ENCODE measurements at places on chromosomes 1 and 21. TPM values are rescaled to one million over a fixed set of nuclear protein-coding genes. Genes with fewer than 3 reads are reported as not detected.

The OR10J1 gene
- polyA plus RNA-seq = not detected

The C1orf52 gene
- polyA plus RNA-seq = 41.2 TPM

The GLUL gene
- 747 TPM for polyA plus RNA-seq

The DNAI4 gene
- polyA plus RNA-seq = 2.9 TPM

The C1orf159 gene
- 21.7 TPM for polyA plus RNA-seq

The REG4 gene
- 79.4 TPM for polyA plus RNA-seq

The ZNF697 gene
- polyA plus RNA-seq = 0.58 TPM

The UMODL1 gene
- 0.15 TPM for polyA plus RNA-seq

The RAB3B gene
- 9.7 TPM for polyA plus RNA-seq

The TEDDM1 gene
- not detected for polyA plus RNA-seq

The MSH4 gene
- 0.19 TPM for polyA plus RNA-seq

The ECE1 gene
- 84.4 TPM for polyA plus RNA-seq

The AIM2 gene
- 1.1 TPM for polyA plus RNA-seq

The TLCD4 gene
- polyA plus RNA-seq = 9.7 TPM

The TDRD5 gene
- not detected for polyA plus RNA-seq

The NPR1 gene
- polyA plus RNA-seq = 3.0 TPM

The ANGPTL7 gene
- 50.5 TPM for polyA plus RNA-seq

The MRPL24 gene
- polyA plus RNA-seq = 64.1 TPM

The ATP1B1 gene
- 128 TPM for polyA plus RNA-seq

The SLC35D1 gene
- polyA plus RNA-seq = 8.3 TPM

The CD1B gene
- polyA plus RNA-seq = not detected

The IGSF5 gene
- 0.86 TPM for polyA plus RNA-seq

The BCAS2 gene
- 58.0 TPM for polyA plus RNA-seq

The CYYR1 gene
- polyA plus RNA-seq = 6.6 TPM

The BRINP2 gene
- not detected for polyA plus RNA-seq

The GPR137B gene
- polyA plus RNA-seq = 13.0 TPM

The TGFB2 gene
- polyA plus RNA-seq = 13.6 TPM

The ZMYND12 gene
- polyA plus RNA-seq = 0.74 TPM

The MXRA8 gene
- 242 TPM for polyA plus RNA-seq

The SMIM11 gene
- polyA plus RNA-seq = 4.1 TPM

The CFHR2 gene
- polyA plus RNA-seq = 9.6 TPM

The ITGB2 gene
- polyA plus RNA-seq = 4.2 TPM

The PLCH2 gene
- polyA plus RNA-seq = 3.4 TPM

The ANKRD35 gene
- 2.2 TPM for polyA plus RNA-seq

The SGIP1 gene
- 3.5 TPM for polyA plus RNA-seq

The EPHB2 gene
- 17.2 TPM for polyA plus RNA-seq

The KCNA3 gene
- polyA plus RNA-seq = not detected

The CFAP141 gene
- not detected for polyA plus RNA-seq

The OLFML3 gene
- 494 TPM for polyA plus RNA-seq

The FLG2 gene
- not detected for polyA plus RNA-seq

The TFF1 gene
- polyA plus RNA-seq = 140 TPM

The C1orf185 gene
- polyA plus RNA-seq = not detected

The ITLN2 gene
- polyA plus RNA-seq = 3.6 TPM

The OR2M3 gene
- not detected for polyA plus RNA-seq

The ZNF669 gene
- 6.0 TPM for polyA plus RNA-seq

The SLC16A1 gene
- polyA plus RNA-seq = 35.0 TPM

The SEMA6C gene
- 13.9 TPM for polyA plus RNA-seq

The S100A7A gene
- polyA plus RNA-seq = not detected

The EXTL1 gene
- polyA plus RNA-seq = 1.6 TPM

The NUP210L gene
- polyA plus RNA-seq = not detected

The PEA15 gene
- polyA plus RNA-seq = 59.5 TPM

Measured in hepatocyte (in vitro differentiated cells).